NCI-H2171 (cell line): ENCODE measurements at places on chromosomes 7 and 10.

GRCh38 chr10:117362313-117362712, 12.9 kb downstream of the PDZD8 start:
- DNase-seq, result no peak

DNA sequence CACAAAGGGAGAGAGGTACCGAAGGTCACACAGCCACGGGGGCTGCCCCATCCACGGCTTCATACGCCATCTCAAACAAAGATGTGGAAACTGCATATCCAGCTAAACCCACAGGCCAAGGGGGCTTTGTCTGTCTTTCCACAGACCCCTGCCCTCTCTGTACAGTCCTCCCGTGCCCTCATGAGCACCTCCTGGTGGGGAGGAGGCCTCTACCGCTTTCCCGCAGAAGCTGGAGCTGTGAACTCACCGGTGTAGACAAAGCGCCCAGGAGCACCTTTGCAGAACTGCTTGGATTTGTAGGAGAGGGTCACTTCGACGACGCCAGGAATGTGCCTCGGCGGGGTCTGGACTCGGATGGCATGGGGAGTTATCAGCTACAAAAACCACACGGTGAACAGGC, 97.2 kb downstream of the EBF3 start:
- DNase-seq, result no peak

DNA sequence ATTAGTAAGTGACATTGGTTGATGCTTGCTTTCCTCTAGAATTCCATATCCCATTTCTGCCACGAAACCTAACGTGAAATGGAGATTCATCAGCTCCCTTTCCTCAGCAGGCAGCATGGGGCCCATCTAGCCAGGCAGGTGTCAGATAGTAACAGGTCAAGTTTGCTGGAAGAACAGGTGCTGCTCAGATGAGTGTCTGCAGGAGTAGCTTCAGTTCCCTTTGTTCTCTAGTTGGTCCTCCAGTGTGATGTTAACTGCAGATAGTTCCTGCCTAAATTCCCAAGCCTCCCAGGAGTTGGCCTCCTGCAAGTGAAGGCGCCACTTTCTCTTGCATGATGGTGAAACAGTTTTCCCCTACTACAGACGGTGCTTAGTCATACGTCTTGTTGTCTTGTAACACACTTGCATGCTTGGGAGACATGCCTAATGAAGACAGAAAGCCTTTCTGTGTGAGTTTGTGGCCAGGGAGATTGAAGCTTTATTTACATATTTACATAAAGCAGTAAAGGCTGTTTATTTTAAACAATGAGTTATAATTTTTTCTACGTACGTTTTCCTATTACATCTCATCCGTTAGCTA, 175.4 kb downstream of the CHN2 start:
- DNase-seq, result no peak

DNA sequence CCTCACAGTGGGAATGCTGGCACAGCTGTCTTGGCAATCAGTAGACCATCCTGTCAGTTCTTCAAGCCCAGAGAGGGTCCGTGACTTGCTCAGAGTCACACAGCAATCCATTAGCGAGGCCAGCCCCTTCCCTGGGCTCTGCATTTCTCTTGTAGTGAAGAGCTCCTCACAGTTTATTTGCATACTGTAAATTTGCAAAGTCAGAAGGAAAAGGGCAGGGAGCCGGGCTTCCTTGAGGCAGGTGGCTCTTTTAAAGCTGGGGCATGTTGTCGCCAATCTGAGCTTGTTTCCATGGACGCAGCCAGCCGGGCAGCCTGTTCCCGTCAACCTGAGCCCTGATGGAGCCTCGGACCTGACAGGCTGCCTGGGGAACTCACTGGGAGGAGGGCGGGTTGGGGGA, 123.4 kb downstream of the CUX1 start:
- DNase-seq, result peak; percentile 30

DNA sequence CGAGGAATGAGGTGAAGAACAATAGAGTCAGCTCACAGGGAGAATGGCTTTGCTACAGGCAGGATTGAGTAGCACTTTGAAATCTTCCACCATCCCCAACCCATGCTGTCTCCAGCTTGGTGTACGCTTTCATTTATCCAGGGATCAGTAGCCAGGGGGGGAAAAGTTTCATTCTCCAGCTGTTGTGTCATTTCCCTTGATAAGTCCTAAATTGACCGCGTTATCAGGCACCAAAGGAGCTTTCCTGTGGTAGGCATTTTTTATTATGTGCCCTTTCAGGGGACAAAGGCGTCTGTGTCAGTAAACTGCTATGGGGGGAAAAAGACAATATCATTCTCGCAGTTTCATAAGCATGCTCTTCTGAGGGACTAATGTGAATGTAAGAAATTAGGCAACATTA, 106.6 kb upstream of the YAE1 start:
- no peak for DNase-seq

GRCh38 chr7:5393748-5394147, 29.9 kb downstream of the TNRC18 start:
- no peak for DNase-seq

DNA sequence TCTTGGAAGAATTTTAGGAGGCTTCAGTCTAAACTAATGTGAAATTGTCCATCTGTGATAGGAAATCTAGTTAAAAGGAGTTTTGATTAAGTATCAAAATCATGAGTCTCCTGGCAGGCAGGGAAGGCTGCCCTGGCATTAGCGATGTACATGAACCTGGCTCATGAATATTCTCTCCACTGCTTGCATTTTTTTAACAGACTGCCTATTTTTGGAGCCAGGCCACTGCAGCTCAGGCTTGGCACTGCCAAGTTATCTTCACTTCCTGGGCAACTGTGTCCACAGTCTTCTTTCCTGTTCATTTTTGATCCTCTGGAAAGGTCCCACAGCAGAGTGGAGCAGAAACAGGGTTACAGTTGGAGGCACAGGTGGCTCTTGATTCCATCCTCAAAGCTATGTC, 7.0 kb downstream of the GPR26 start:
- no peak for DNase-seq

DNA sequence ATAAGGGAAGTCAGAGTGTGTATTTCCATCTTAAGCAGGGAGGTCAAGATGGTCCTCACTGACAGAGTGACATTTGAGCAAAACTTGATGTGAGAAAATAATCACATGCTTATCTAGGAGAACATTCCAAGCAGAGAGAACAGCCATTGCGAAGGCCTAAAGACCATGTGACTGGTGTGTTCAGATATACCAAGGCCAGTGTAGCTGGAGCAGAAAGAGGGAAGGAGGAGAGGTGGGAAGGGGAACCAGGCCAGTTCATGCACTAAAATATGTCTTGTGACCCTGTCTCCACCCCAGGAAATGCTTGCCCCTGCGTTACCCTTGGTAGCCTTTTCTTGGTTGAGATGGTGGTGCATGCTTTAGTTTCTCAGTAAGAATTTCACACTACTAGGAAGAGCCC, 77.4 kb downstream of the CACNB2 start:
- no peak for DNase-seq

- DNase-seq, result no peak
These were observed 130.0 kb downstream of the ICA1 start for GRCh38 chr7:8131694-8132605.

DNA sequence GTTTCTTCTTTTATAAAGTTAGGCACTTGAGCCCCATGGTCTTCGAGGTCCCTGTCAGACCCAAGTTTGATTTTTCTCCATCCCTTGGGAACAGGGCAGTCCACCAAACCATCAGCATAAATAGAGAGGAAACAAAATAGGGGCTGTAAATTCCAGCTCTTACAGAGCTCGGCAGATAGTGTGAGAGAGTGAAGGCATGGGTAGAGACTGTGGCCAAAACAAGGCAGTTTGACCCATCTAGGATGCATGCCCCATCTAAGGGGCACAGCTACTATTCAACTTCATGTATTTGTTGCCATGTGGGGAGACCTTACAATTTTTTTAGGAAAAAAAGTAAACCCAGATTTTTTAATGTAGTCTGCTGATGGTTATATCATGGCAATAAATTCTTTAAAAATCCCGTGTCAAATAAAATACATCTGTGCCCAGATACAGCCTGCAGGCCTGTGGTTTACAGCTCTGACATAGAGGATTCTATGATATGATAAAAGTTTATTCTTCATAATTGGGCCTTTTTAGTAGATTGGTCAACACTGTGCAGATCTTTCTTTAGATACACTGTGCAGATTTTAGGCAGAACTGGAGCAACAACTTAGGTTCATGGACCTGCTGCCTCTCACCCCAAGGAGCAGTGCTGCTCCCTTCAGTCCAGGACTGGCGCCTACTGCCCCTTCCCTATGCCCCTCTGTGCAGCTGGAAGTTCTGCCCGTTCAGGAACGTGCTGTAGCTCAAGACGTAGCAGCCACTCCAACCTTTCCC, 5.3 kb downstream of the PPP1R3C start:
- DNase-seq, result no peak

GRCh38 chr7:154776350-154776749, 226.6 kb downstream of the PAXIP1 start:
- DNase-seq, result no peak

GRCh38 chr10:58177362-58177947, 90.2 kb downstream of the IPMK start:
- no peak for DNase-seq

GRCh38 chr7:78143661-78144060, 345.1 kb downstream of the PHTF2 start:
- DNase-seq, result no peak

GRCh38 chr7:100373261-100373831, at the start of gene PILRA:
PILRA (plus strand) TSS chr7:100373487; CDS start chr7:100373657, 170 bp downstream.
- no peak for DNase-seq

GRCh38 chr10:94294168-94294567, 68.6 kb downstream of the NOC3L start:
- DNase-seq, result no peak

GRCh38 chr7:102009628-102010027, 192.2 kb downstream of the CUX1 start:
- DNase-seq, result no peak

DNA sequence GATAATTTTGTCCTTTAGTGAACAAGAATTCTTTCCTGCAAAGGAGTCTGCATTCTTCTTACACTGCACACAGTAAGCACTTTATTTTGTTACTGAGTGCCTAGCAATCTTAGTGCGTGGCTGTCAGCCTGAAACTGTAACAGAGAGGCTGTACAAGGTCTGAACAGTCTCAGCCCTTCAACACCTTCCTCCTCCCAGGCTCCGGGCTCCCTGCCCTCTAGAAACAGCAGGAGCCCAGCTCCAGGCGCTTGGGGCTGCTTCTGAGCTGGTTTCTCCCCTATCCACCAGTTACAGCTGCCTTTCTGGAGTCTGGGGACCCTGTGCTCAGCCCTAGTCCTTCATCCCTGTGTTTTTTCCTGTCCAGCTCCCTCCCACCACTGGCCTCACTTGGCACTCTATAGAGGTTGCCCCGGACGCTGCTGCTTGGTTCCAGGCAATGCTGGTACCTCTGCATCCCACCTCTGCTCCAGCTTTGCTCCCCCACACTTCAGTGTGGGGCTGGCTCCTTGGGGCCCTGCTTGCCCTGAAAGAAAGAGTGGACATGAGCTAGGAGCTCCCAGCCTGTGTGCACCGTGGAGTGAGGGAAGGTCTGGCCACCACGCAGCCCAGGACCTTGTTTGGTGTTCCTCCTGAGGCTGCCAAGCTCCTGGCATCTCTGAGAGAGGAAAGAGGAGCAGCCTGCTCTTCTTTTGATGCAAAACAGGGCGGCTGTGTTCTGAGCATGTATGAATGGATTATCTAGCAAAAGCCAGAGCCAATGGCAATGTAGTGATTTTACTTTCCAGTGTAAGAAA, 251.2 kb upstream of the GRB10 start:
- no peak for DNase-seq

DNA sequence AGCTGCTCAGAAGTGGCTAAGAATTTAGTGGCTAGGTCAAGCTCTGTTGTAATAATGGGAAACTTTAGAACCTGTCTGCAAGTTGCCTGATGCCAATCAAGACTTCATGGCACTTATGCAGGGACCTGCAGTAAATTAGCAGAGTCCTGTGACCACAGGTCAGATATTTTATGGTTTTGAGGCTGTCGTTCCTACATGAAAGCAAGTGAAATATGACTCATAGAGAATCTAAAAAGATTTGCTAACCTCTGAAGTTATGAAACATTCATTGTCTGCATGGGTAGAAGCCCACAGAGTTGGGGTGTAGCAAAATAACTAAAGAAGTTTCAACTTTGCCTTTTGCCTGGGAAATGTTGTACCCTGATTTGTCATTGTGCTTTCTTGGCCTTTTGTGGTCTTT, 32.3 kb downstream of the SLC39A12 start:
- DNase-seq, result no peak

GRCh38 chr10:25666276-25666675, 267.8 kb upstream of the MYO3A start:
- DNase-seq, result no peak

GRCh38 chr7:79534128-79534527, 80.7 kb upstream of the MAGI2 start:
- DNase-seq, result no peak

- DNase-seq, result no peak
These were observed 38.9 kb downstream of the COL26A1 start for GRCh38 chr7:101401390-101402080.

- peak; percentile 67 for DNase-seq
These were observed 673 bp downstream of the NDUFB8 start for GRCh38 chr10:100528921-100529474.

GRCh38 chr10:33293076-33293475, 41.4 kb downstream of the NRP1 start:
- DNase-seq, result no peak

DNA sequence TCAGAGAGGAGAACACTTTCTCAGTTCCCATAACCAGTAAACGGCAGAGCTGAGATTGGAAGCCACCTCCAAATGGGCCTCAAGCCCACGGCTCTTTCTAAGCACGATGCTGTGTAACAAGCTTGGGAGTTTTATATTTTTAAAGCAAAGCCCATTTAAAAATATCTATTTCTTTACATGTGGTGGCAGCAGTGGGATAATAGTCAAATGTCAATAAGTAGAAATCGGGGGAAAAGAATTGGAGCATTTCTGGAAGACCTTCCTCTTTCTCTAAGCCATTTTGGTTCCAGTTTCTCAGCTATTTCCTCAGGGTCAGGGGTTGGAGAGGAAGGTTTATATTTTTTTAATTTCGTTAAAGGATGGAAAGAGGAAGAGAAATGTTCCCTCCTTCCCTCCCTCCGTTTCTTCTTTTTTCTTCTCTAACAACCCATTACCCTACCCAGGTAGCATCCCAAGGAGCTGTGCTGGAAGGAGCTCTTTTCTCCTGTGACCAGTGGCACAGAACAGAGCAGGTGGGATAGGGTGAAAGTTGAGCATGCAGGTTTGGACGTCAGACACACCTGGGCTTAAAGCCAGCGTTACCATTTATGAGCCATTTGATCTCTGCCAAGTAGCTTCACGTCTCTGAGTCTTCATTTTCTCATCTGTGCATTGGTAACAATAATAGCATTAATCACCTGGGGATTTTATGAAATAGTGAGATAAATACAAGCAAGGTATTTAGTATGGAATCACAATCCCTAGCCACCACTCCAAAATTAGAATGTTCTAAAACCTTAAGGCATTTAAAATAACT, 515.7 kb downstream of the RPS24 start:
- DNase-seq, result peak; percentile 68

GRCh38 chr7:123485187-123485586, 49.2 kb downstream of the IQUB start:
- no peak for DNase-seq
